ENCODE measurements at places on chromosomes 4 and X. TPM values are rescaled to one million over a fixed set of nuclear protein-coding genes. Genes with fewer than 3 reads are reported as not detected.

MAGEA8 gene
- total RNA-seq: not detected

DNA sequence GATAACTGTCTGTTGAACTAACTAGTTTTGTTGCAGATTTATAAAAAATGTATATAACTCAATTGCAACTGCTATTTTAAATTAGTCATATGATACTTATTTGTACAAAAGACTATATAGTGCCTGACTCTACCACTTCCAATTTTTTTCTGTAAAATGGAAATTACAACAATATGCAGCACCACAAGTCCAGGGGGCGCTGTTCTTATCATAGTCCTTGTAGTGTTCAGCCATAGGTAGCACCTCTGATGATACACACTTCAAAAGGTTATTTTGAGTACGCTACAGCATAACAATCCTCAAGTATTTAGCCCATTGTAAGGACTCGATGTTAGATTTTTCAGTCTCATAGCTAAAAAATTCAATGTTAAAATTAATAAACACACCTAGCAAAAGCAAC is 174.9 kb downstream of the CORIN start:
- no peaks in the 10 kb centered on the region for H3K27me3 ChIP-seq
- no peak overlapping the region for H3K27ac ChIP-seq
- no peaks in the 10 kb centered on the region for H3K4me1 ChIP-seq
- no peak overlapping the region for H3K4me3 ChIP-seq

DNA sequence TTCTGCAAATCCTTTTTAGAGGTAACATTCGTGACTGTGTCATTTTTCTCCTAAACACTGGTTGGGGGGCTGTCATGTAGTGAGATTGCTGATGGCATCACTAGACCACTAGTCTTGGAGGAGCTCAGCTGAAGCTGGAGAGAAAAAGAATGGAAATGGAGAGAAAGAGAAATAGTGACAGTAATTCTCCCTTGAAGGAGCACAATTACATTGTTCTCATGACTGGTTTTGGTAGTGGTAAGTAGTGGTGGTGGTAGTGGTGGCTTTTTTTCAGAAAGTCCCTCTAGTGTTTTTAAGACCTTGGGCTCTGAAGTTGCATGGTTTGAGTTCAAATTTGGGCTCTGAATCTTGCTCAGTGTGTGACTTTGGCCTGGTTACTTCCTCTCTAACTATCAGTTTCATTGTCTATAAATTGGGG is 99.8 kb downstream of the LARP7 start:
- H3K27ac ChIP-seq: no peak overlapping the region
- no peak overlapping the region for H3K4me3 ChIP-seq
- DNase-seq: no peak
- H3K36me3 ChIP-seq: no peaks in the 10 kb centered on the region
- no peaks in the 10 kb centered on the region for H3K27me3 ChIP-seq

DNA sequence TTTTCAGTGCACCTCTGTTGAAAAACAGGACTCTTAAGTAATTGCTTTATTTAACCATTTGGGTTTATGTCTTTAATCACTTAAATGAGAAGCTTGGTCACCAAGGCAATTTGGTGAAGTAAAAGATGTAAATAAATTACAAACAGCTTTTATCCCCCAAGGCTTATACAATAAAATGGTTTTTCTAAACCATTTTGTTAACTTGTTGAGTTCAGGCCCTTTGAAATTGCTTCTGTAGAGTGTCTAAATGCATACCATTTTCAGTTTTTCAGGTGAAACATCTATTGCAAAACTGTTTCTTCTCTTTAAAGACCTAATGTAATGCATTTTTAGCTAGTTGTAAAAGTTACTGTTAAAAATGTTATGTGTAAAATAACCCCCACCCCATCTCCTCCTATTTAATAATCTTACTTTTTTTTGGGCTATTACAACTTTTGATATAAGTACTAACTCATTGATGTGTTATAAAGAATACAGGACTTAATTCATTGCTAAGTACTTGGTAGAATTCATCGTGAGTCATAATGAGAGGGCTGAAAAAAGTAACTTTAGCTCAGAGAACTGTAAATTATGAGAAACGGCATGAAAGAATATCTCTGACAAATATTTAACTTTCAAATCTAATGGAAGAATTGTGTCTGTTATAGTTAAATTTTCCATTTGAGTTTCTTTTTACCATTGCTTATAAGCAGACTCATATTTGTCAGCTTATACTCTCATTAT is 4.5 kb downstream of the RAPGEF2 start:
- no peak for DNase-seq
- no peaks in the 10 kb centered on the region for H3K4me1 ChIP-seq
- H3K27ac ChIP-seq: no peak overlapping the region
- no peak overlapping the region for H3K4me3 ChIP-seq
- H3K27me3 ChIP-seq: no peaks in the 10 kb centered on the region

Data from aorta (tissue), 5 donors.